Suprapubic skin (tissue), 4 donors: ENCODE measurements at places on chromosomes 1 and 21.

DNA sequence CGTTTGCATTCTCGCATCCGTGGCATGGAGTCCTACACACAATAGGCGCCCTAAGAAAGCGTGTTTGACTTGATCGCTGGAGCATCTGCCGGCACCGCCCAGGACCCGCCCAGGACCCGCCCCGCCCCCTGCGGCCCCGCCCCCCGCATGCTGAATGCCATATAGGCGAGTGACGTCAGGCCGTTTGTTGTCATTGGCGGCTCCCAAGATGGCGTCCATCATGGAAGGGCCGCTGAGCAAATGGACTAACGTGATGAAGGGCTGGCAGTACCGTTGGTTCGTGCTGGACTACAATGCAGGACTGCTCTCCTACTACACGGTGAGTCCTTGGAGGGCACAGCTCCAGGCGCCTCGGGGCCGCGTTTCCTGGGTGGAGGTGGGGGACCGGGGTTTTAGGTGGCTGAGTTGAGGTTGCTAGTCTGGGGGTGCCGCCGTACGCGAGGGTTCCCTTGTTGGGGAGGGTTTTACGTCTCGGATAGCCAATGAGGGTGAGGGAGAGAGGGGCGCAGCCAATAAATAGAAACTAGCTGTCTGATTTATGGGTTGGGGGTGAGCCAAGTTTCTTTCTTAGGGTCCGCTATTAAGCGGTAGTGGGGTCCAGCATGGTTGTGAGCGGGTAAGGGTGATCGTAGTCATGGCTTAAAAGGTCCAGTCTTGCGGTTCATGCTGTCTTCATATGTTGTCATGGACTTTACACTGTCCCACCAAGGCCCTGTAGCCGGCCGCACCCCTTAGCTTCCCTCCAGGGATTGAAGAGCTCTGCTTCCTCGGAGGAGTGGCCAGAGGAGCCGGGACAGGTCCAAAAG is at the start of gene OSBPL9:
Gene OSBPL9 (plus strand): TSS at position 190 of the 806 bp plus-strand sequence. CDS start 19 bp downstream, at position 209.
- peak; percentile 94 for DNase-seq

DNA sequence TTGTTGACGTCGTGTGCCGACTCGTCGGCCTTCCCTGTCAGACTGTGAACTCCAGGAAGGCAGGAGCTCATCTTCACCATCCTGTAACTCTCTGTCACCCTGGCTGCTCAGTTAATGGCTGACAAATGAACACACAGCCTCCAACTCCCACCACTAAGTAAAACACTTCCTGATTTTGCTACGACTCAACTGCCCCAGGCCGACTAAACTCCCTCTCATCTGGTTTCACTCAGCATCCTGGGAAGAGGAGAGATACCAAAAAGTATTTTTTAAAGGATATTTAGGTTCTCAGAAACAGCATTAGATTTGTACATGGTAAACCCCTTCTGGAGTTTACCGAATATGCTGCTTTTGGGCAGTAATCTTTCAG is 18.2 kb upstream of the LHX4 start:
- no peak for DNase-seq

- no peak for DNase-seq
Observed at GRCh38 chr1:235878082-235878811, 11.5 kb upstream of the LYST start.

- DNase-seq: no peak
Observed at GRCh38 chr21:39673736-39674135, 61.0 kb downstream of the B3GALT5 start.

DNA sequence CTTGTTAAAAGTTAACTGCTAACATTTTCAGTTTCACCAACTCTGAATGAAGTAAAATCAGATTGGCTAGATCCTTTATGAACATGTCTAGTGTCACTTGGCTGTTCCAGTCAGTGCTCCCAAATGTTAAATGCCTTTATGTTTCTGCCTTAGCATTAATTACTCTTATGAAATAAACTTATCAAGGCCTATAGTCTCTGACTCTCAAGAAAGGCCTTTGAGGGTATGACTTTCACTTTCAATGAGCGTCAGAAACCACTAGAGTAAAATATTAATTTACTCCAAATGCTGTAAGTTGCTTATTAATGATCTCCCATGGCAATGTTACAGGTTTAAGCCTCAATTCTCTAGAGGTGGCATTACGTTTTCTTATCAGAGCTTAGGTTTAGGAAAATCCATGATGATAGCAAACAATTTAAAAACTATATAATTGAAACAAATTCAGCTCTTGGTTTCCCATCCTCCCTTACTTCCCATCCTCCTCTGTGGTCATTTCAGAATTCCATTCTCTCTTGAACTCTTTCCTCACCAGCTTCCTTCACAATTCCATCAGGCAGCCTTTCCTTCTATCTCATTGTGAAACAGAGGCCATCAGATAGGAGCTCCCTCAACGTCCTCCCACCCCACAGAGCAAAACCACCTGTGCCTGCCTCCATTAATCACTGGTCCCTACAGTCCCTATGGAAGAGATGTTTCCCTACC is 108.6 kb upstream of the COP1 start:
- no peak for DNase-seq

- DNase-seq: no peak
Observed at GRCh38 chr1:208308221-208308620, 64.0 kb upstream of the PLXNA2 start.

GRCh38 chr1:113018911-113019310 is 54.1 kb upstream of the LRIG2 start:
- DNase-seq: no peak

DNA sequence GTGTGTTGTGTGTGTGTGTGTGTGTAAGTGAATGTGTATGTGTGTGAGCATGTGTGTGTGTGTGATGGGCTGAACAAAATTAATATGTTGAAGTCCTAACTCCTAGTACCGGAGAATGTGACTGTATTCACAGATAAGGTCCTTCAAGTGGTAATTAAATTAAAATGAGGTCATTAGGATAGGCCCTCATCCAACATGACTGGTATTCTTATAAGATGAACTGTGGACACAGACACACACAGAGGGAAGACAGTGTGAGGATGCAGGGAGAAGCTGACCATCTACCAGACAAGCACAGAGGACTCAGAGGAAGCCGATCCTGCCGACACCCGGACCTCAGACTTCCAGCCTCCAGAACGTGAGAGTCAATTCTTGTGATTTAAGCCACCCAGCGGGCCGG is 91.2 kb upstream of the PGBD5 start:
- no peak for DNase-seq

- DNase-seq: no peak
Observed at GRCh38 chr1:93738075-93738622, 56.5 kb upstream of the BCAR3 start.

DNA sequence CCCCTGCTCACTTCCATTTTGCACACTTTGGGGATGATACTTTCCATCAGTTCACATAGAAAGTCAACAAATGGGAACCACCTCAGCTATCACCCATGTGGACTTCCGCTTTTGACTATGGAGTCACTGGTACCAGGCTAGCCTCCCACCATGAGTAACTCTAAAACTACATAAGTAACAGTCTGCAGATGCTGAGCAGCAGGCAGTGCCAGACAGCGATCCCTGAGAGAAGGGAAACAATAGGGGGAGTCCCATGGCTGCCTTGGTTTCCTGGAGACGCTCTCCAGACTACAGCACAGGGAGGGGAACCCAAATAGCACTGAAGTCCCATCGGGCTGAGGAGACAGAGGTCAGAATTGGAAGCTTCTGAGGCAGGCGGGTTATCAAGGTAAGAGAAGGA is 2.8 kb upstream of the TFF2 start:
- DNase-seq: no peak

DNA sequence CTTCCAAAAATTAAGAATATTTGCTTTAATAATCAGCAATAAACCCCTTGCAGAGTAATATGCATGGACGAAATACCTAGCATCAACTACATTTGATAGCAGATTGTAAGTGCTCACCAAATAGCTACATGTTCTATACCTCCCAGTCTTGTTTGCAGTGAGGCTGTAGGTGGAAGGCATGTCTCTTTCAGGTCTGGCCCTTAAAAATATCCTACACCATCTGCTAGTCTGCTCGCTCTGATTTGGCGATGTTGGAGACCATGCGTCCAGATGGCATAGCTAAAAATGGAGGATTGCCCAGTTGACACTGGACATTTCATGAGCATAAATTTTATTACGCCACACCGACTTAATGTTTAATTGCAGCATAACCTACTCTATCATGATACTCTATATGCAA is 47.1 kb downstream of the SSX2IP start:
- no peak for DNase-seq

DNA sequence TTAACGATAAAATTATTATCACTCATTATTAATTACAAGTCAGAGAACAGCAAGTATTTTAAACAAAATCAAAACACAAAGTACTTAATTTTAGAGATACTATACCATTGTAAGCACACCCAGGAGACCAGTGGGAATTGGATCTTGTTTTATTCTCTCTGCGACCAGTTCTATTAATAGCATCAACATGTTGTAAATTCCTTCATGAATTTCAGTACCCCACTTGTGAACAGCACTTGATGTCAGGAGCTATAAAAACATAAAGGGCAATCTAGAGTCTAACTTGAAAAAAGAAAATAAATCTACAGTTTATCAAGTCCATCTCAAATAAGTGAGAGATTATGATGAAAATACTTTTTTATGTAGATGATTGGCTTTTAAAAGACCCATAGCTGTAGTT is 42.9 kb downstream of the USP24 start:
- DNase-seq: no peak
